ENCODE measurements at places on chromosomes 7 and 10. TPM values are rescaled to one million over a fixed set of nuclear protein-coding genes. Genes with fewer than 3 reads are reported as not detected.
A peak's percentile ranks its signal among the peaks of the same experiment; 100 is the strongest.

DNA sequence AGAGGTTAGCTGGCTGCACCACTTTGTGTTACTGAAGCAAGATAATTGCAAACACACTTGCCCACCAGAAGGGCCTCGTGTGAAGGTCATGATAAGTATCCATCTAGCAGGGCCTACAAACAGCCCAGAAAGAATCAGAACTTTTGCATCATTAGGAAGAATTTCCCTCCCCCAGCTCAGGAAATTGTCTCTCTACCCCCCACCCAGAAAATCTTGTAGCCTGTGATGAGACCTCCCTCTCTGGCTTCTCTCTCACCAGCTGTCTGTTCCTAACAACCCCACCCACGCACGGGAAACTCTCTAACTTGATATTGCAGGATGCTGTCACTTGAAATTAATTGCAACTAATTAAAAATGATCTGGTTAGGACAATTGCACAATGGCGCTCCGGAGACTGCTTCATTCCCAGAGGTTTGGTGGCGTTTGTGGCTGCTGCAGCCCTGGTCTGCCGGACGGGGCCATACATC lies 34.5 kb downstream of the ZNF503 start:
- H3K27me3 ChIP-seq, result peaks cover 3% of the 10 kb centered on the region
- no peak overlapping the region for H3K27ac ChIP-seq
- peak; percentile 56 for DNase-seq
- no peaks in the 10 kb centered on the region for H3K36me3 ChIP-seq
- H3K4me1 ChIP-seq, result no peaks in the 10 kb centered on the region

- H3K36me3 ChIP-seq, result no peaks in the 10 kb centered on the region
- no peak overlapping the region for H3K27ac ChIP-seq
- no peaks in the 10 kb centered on the region for H3K4me1 ChIP-seq
- no peak overlapping the region for H3K4me3 ChIP-seq
- H3K27me3 ChIP-seq, result peaks cover 8% of the 10 kb centered on the region
Measured at GRCh38 chr10:72058989-72059842, 29.1 kb downstream of the SPOCK2 start.

GRCh38 chr7:36788825-36789470 lies 64.7 kb upstream of the AOAH start:
- DNase-seq, result no peak
- no peaks in the 10 kb centered on the region for H3K27me3 ChIP-seq
- no peaks in the 10 kb centered on the region for H3K4me1 ChIP-seq

DNA sequence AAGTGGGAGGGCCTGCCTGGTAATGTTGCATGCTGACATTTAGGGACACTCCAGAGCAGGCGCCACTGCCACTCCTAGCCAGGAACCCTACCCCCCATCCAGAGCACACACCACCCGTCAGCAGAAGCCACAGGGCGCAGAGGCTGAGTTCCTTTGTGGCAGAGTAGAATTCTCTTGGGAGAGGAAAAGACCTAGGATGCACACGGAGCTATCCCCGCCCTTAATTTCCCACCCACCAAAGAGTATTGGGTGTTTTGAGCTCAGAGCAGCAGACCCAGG lies 702 bp upstream of the INSYN2A start:
- DNase-seq, result no peak
- peak overlapping the region; percentile 52 for H3K4me3 ChIP-seq
- no peaks in the 10 kb centered on the region for H3K4me1 ChIP-seq
- no peak overlapping the region for H3K27ac ChIP-seq
- no peaks in the 10 kb centered on the region for H3K36me3 ChIP-seq
- H3K27me3 ChIP-seq, result no peaks in the 10 kb centered on the region

GRCh38 chr7:121689749-121690148 lies 183.2 kb upstream of the PTPRZ1 start:
- H3K36me3 ChIP-seq, result no peaks in the 10 kb centered on the region
- DNase-seq, result no peak
- no peaks in the 10 kb centered on the region for H3K27me3 ChIP-seq
- H3K27ac ChIP-seq, result no peak overlapping the region
- no peaks in the 10 kb centered on the region for H3K4me1 ChIP-seq

GRCh38 chr7:141418066-141418465 lies 133.1 kb upstream of the AGK start:
- H3K4me1 ChIP-seq, result no peaks in the 10 kb centered on the region
- H3K27ac ChIP-seq, result no peak overlapping the region
- no peak overlapping the region for H3K4me3 ChIP-seq
- no peaks in the 10 kb centered on the region for H3K27me3 ChIP-seq
- no peak for DNase-seq

DNA sequence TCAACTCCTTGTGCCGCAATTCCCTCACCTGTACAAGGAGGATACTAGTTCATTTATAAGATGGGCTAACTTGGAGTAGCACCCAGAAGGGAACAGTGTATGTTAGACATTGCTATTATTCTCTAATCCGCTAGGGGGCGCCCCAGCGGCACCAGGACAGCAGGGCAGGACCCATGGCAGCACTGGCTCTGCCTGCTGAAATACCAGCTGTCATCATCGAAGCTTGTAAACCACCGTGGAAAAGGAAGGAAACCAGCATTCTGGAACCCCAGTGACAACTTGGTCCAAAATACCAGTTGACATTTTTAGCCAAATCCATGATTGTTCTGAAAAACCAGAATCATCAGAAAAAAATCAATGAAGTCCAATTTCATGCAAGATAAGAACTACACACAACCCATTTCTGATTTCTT lies 134.4 kb downstream of the ITGA8 start:
- peak; percentile 5 for DNase-seq
- no peaks in the 10 kb centered on the region for H3K4me1 ChIP-seq
- no peaks in the 10 kb centered on the region for H3K27me3 ChIP-seq
- H3K36me3 ChIP-seq, result no peaks in the 10 kb centered on the region
- H3K4me3 ChIP-seq, result no peak overlapping the region
- no peak overlapping the region for H3K27ac ChIP-seq

DNA sequence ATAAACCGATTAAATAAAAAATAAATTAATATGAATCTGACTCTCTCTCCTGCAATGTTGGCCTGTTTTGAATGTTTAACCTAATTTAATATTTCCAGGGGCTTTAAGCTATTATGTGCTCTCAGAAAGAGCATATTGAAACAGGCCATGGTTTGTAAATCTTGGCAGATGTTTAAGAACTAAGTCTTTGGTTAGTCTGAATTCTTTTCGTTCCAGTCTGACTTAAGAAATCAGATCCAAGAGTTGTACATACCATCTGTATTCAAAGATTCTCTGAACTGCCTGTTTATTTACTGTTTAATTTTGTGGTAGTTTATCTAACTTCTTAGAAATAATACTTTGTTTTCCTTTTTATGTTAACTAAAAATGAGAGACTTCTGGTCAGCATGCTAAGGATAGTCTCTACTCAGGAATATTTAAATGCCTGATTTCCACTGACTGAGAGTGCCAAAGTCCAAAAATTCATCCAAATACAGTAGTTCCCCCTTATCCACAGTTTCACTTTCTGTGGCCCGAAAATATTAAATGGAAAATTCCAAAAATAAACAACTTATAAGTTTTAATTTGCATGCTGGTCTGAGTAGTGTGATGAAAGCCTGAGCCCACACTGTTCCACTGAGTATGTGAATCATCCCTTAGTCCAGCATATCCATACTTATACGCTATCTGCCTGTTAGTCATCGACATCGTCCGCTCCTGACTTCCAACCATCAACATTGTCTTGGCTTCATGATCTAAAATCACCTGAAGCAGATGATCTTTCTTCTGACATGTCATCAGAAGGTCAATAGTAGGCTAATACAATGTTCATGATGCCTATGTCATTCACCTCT lies 238.1 kb upstream of the CSTF2T start:
- no peaks in the 10 kb centered on the region for H3K27me3 ChIP-seq
- H3K4me3 ChIP-seq, result peak overlapping the region; percentile 30
- H3K36me3 ChIP-seq, result no peaks in the 10 kb centered on the region
- H3K4me1 ChIP-seq, result peaks cover 2% of the 10 kb centered on the region
- peak; percentile 90 for DNase-seq

GRCh38 chr7:71871446-71871845 lies 540.7 kb downstream of the CALN1 start:
- no peak for DNase-seq
- H3K27me3 ChIP-seq, result no peaks in the 10 kb centered on the region
- H3K4me1 ChIP-seq, result no peaks in the 10 kb centered on the region
- no peak overlapping the region for H3K27ac ChIP-seq
- H3K36me3 ChIP-seq, result no peaks in the 10 kb centered on the region

CLDN3 gene
- total RNA-seq, result not detected

LLCFC1 gene
- not detected for total RNA-seq

SUGCT gene
- total RNA-seq, result 16.5 TPM

All from fibroblast of lung (primary cell).